ENCODE measurements at places on chromosomes 7 and 10.

GRCh38 chr7:77497079-77497478, 40.0 kb upstream of the PTPN12 start:
- no peak for DNase-seq

- DNase-seq, result peak; percentile 10
Measured at GRCh38 chr7:104106108-104106905, 101.5 kb downstream of the ORC5 start.

DNA sequence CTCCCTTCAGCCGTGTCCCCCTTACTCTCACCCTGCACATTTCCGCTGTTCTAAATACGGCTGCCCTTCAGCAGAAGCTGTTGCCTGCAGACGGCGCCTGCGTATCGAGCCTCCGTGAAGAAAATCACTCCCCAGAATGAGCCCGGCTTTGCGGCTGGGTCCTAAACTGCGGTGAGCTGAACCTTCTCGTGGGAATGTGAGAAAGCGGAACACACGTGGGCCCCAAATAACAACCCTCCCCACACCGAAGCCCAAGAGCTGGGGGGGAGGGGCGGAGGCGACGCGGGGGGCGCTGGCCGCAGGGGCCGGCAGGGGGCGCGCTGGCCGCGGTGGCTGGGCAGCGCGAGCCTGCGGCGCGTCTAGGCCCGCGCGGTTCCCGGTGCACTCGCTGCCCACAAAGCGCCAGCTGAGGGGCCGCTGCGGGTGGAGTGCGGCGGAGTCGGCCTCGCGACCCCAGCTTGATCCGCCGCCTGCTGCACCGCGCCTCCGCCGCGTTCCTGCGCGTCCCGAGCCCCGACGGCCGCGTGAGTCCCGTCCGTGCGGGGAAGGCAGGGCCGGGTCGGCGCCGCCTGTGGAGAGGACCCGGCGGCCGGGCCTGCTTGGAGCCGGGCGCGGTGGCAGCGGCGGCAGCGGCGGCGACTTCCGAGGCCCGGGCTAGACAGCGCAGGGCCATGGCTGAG, at the start of gene ZNF398:
ZNF398 (plus strand) TSS at position 382 of the 680 bp plus-strand sequence; CDS start at position 672, 290 bp downstream.
- peak; percentile 74 for DNase-seq

DNA sequence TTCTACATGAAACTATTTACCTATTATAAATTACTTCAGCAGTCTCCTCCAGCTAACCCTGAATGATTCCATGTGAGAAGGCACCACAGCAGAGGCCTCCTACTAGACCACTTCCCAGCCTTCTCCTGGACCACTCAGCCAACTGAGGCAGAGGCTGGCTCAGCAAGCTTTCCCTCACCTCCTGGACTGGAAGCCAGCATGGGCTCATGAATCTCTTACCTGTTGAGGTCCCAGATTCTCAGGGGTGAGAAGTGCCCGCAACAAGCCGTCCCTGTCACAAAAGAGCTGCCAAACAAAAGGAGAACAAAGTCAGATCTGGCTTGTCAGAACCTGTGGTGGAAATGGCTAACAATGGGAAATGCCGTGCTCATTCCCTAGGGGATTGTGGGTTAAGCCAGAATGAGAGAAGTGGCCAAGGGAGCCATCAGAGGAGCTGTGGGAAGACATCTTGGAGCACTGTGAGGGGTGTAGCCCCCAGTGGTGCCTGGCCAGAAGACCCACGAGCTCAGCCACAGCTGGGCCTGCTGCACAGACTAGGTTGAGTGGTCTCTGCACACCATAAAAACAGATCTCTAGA, 36.5 kb downstream of the DPCD start:
- DNase-seq, result no peak

- DNase-seq, result no peak
Measured at GRCh38 chr10:130472236-130472635, 336.0 kb downstream of the GLRX3 start.

DNA sequence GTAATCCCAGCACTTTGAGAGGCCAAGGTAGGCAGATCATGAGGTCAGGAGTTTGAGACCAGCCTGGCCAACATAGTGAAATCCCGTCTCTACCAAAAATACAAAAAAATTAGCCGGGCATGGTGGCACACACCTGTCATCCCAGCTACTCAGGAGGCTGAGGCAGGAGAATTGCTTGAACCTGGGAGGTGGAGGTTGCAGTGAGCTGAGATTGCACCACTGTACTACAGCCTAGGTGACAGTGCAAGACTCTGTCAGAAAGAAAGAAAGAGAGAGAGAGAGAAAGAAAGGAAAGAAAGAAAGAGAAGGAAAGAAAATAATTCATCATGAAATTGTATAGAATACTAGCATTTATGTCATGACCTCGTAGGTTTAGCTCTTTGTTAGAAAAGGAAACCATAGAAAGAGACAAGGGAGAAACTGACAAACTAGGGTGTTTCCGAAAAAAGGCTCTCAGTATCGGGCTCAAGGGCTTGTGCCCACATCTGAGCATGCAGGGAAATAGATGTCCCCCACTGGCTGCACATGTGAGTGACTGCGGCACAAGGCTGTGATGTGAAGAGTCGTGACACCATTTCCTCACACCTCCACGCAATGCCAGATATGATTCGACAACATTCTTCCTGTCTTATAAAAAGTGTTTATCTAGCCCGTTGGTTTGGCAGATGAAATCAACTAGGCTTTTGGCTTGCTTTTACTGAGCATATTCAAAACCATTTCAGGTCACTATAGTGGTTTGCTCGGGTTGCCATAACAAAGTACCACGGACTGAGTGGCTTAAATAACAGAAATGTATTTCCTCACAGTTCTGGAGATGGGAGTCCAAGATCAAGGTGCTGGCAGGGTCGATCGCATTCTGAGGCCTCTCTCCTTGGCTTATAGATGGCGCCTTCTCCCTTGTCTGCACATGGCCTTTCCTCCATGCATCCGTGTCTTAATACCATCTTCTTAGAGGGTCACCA, 2.0 kb downstream of the SRGN start:
- DNase-seq, result no peak

GRCh38 chr10:13340068-13340467, 8.0 kb downstream of the SEPHS1 start:
- DNase-seq, result no peak

- DNase-seq, result no peak
Measured at GRCh38 chr7:44402401-44403060, 77.1 kb upstream of the CAMK2B start.

- DNase-seq, result no peak
Measured at GRCh38 chr7:4894482-4894881, 11.0 kb upstream of the RADIL start.

- no peak for DNase-seq
Measured at GRCh38 chr10:34885898-34886297, 70.8 kb upstream of the PARD3 start.

- DNase-seq, result no peak
Measured at GRCh38 chr7:49635800-49636199, 137.6 kb upstream of the VWC2 start.

GRCh38 chr7:137846549-137846826, 286 bp downstream of the DGKI start:
- no peak for DNase-seq

- peak; percentile 66 for DNase-seq
Measured at GRCh38 chr10:12333380-12334185, 15.8 kb upstream of the CAMK1D start.

GRCh38 chr10:119208553-119208940, 1.2 kb downstream of the GRK5 start:
- no peak for DNase-seq

- no peak for DNase-seq
Measured at GRCh38 chr7:28700096-28700495, 258.0 kb downstream of the TRIL start.

- no peak for DNase-seq
Measured at GRCh38 chr10:116615199-116615776, 5.5 kb upstream of the PNLIPRP2 start.

DNA sequence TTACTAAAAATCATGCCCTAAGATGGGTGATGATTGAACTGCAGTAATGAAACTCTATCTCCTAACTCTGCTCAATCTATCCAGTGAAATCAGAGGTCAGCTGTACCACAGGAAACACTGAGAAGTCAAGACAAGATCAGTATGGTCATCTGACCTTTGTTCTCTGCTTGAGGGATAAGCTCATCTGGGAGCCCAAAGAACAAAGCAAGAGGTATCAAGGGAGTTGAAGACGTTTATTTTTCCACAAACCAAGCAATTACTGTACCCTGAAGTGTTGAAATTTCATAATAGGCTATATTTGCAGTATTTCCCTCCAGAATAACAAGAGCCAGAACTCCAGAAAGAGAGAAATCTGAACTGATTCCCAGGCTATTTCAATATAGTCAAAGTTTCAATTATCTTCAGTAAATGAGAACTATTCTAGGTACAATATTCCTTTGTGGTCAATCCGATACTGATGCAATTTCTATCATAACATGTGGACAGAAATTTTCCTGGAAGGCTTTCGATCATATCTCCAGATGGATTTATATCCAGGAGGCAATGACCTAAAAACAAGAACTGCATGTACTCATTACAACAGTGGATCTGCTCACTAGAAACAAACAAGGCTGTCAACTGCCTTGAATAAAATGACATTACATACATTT, 345.3 kb downstream of the TNS3 start:
- no peak for DNase-seq

GRCh38 chr10:63416376-63416775, 49.4 kb downstream of the JMJD1C start:
- DNase-seq, result no peak

GRCh38 chr7:114182837-114183236, 231.8 kb upstream of the FOXP2 start:
- no peak for DNase-seq

DNA sequence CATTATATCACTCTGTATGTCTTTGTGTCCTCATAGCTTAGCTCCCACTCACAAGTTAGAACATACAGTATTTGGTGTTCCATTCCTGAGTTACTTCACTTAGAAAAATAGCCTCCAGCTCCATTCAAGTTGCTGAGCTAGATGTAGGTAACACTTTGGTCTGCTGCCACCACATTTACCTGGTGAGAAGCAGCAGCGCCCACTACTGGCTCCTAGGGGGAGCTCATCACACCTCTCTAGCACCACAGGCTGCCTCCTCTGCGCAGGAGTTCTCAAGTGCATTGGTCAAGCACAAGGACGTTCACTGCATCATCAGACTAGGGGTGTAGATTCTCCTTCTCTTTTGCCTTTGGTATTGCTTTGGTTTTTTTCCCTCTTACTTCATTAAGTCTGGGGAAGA, 530.9 kb upstream of the AUTS2 start:
- DNase-seq, result peak; percentile 2

- no peak for DNase-seq
Measured at GRCh38 chr10:74033702-74034101, 35.8 kb downstream of the VCL start.

DNA sequence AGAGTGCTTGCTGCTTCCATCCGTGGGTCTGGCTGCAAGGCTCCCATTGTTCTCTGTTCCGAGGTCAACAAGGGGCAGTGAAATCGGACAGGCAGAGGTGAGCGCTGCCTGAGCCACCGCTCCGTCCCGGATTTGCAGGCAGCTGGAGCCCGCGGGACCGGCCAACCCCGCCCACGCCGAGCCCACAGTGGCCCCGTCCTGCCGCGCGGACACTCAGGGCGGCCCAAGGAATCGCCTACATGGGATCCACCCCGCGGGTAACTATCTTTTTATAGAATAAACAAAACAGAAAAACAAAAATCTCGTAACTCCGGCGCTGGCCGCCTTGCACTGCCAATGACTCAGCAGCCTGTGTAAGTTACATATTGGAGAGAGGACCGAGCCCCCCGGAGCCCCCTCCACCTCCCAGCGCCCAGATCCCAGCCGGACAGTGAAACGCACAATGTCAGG, 1.9 kb downstream of the BNIP3 start:
- no peak for DNase-seq

DNA sequence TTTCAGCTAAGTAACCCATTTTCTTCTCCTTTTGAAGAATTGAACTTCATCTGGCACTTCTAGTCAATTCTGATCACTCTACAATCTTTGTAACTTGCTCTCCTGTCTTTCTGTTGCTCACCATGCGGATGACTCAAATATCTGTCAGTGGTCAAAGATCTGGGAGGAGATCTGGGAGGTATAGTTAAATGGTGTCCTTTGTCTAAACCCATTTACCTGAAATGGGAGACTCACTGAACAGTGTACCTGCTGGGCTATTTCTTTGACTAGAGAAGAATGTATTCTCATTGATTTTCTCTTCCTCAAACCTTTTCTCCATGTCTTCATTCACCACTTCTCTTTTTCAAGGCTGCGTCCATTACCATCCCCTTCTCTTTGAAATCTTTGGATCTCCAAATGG, 42.0 kb upstream of the PCLO start:
- DNase-seq, result no peak

DNA sequence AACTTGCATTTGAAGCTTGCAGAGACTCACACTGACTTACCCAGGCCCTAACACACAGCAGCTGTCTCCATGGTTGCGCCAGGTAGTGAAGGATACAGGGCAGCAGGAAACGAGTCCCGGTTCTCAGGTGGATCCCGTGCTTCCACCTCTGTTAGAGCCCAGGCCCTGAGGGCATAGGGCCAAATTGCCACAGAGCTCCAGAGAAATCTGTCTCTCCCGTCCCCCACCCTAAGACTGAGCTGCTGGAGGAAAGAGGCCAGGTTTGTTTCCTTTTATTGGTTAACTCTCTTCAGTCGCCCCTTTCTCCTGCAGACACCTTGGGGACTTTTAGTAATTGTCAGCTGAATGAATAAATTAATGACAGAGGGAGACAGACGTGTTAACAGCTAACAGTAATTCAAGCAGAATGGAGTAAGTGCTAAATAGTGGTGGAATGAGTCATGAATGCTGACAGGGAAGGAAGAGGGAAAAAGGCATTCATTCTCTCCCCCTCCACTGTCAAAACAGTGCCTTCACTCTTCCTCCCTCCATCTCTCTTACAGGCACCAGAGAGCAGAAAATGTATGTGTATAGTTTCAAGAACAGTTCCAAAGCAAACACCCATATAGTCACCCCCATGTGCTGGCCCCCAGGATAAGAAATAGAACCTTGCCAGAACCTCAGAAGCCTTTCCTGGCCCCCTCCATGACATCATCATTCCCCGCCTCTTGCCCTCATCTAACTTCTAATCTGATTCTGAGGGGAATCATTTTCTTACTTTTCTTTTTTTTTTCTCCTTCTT, 16.8 kb upstream of the DLG5 start:
- no peak for DNase-seq
